ENCODE measurements at places on chromosomes 7 and 10.

DNA sequence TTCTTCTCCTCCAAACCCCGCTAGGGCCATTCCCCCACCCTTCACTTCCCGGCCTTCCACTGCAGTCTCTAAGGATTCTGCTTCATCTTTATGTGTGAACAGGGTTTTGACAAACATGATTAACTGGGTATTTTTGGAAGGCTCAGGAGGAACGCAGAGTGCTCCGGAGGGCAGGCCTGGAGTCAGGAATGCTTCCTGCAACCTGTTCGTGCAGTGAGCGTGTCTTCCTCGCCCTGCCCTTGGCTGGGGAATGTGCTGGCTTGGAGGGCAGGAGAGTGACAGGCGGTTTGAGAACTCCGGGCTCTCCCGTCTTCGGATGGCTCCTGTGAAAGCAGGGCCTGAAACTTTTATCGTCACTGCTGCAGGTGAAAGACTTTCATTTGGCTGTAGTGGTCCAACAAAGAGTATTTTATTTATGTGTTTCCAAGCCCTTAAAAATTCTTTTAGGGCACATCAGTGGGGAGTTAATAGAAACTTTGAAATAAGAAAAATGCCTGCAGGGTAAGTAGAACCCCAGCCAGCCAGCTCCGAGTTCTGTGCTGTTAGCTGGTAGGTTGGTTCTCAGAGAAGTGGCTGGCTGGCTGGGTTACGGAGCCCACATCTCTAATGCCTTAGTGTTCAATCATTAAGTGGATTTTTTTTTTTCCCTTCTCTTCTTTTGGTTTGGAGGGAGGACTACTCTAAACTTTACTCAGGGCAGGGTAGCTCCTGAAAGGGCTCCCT lies 51.0 kb downstream of the TCF7L2 start:
- DNase-seq: no peak

GRCh38 chr10:15346440-15347141 lies 24.5 kb downstream of the FAM171A1 start:
- peak; percentile 33 for DNase-seq

- peak; percentile 43 for DNase-seq
Measured at GRCh38 chr10:110387983-110388686, 83.4 kb upstream of the SMNDC1 start.

GRCh38 chr10:121539786-121540185 lies 58.5 kb downstream of the FGFR2 start:
- no peak for DNase-seq

- DNase-seq: no peak
Measured at GRCh38 chr7:122831436-122831835, 54.8 kb downstream of the CADPS2 start.

DNA sequence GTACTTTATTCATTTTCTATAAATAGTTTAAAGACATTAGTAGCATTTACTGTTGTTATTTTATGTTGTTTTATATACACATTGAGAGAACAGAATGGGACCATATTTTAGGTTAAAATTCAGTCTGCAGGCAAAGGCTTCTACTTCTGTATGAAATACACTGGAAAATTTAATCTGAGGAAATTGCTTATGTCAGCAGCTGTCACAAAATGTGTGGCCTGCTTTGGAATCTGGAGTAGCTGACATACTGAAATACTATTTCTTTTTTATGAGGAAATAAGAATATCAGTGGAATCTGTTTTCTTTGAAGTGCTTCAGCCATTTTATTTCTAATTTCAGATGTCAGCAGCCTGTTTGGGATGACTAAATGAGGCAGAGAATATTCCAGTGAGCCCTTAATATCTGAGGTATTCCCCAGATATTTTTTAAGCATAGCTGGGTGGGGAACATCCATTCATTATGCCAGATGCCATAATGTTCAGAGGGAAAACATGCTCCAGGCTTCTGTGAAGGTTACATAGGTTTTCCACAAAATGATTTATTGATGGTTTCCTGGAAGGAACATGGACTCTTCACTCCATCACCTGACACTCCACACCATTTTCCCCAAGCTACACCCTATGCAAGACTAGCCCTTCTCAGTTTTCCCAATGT lies 267.1 kb downstream of the ARL4A start:
- DNase-seq: no peak

- no peak for DNase-seq
Measured at GRCh38 chr7:33700001-33700899, 205.1 kb upstream of the BMPER start.

- DNase-seq: no peak
Measured at GRCh38 chr7:16693601-16694318, 47.8 kb downstream of the BZW2 start.

DNA sequence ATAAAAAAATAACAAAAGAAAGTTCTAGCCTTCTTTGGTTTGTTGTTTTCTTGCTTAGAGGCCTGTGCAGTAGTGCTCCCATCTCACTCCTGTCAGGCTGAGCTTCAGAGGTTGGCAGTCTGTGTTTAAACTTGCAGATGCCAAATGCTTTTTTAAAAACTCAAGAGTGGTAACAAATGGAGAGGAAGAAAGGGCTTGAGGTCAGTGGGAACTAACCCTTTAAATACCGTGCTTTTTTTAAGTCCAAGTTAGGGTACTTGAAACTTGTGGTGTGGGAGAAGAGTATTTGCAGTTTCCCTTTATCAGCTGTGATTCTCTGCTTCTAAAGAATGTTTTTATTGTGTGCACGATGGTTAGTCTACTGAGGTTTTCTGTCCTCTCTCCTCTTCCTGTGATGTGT lies 29.4 kb downstream of the ZRANB1 start:
- DNase-seq: no peak

- DNase-seq: no peak
Measured at GRCh38 chr10:130434446-130435385, 298.5 kb downstream of the GLRX3 start.

DNA sequence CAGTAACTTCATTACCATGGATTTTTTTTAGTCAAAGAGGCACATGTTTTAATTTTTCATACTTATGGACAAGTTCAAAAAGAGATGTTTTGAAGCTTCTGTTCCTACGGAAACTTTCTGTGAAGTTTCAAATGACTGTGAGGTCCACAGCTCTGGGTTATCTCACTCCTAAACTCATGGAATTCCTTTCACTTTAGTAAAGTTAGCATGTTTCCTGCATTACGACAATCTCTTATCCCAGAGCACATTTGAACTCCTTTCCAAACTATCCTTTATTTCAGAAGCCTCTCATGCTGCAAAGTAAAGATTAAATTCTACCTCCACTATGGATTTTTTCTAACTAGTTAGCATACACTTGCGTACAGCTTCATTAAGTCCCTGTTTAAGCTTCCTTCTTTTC lies 15.3 kb upstream of the ADD3 start:
- peak; percentile 59 for DNase-seq

DNA sequence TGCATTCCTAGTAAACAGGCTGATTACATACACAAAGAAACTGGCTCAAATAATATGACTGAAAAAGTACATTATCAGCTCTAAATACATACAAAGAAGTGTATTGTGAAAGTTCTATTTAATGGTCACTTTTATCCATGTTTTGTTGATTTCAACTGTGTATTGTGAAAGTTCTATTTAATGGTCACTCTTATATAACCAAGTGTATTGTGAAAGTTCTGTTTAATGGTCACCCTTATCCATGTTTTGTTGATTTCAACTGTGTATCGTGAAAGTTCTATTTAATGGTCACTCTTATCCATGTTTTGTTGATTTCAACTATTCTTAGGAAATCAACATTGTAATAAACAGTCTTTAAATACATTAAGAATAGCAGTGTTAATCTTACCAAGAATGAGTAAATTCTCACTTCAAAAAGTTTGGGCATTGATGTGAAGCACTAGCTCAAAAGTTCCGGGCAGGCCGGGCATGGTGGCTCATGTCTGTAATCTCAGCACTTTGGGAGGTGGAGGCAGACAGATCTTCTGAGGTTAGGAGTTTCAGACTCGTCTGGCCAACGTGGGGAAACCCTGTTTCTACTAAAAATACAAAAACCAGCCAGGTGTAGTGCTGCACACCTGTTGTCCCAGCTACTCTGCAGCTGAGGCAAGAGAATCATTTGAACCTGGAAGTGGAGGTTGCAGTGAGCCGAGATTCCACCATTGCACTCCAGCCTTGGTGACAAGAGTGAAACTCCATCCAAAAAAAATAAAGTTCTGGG lies 34.8 kb upstream of the FEZF1 start:
- DNase-seq: no peak

GRCh38 chr7:20508109-20508508 lies 107.4 kb upstream of the ABCB5 start:
- no peak for DNase-seq

DNA sequence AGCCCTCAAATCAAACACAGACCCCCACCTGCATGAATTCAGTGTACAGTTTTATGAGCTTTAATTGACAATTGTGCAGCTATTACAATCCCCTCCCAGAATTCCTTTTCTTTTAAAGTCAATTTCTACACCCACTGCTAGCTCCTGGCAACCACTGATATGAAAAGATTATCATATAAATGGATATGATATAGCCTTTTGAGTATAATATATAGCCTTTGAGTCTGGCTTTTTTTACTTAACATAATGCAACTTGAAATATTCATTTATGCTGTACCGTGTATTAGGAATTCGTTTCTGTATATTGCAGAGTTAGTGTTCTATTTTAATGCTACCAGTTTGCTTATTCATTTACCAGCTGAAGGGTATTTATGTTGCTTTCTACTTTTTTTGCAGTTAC lies 127.7 kb downstream of the CCSER2 start:
- no peak for DNase-seq

- DNase-seq: peak; percentile 95
Measured at GRCh38 chr10:17665747-17666146, 21.8 kb downstream of the STAM start.

DNA sequence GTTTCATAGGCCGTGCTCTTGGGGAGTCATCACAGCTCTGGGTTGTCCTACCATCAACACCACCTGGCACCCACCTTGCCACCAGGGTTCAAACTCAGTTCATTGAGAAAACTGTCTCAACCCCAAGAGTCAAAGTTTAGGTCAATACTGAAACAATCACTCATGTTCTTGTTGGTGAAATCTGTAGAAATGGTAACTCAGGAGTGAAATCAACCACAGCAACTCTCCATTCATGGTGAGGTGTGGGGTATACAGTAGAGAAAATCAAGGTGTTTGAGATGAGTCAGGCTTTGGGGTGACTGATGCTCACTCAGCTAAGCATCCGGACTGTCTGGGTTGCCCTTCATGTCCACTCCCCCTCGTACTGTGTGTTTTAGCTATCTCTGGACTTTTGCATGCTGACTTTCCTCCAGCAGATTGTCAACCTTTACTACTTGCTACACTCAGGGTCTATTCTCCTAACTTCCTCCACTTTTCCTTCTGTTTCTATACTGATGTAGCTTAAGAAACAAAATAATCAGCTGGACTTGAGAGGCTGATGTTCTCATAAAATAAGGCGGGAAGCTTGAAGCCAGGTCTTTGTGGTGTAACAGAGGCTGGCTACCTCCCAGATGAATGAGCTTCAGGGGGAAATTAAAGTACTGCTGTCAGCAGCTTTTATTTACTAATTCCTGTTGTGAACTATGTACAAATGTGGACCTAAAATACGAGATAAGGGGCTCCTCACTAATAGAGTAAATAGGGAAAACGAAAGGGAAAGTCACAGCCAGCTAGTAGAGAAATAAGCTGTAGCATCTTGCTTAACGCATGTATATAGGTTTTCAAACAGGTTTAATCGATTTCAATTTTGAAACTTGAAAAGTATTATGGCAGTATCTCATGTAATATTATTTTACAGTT lies 173.6 kb upstream of the AKR1E2 start:
- DNase-seq: no peak

- DNase-seq: no peak
Measured at GRCh38 chr10:16819026-16819425, 1.8 kb upstream of the RSU1 start.

DNA sequence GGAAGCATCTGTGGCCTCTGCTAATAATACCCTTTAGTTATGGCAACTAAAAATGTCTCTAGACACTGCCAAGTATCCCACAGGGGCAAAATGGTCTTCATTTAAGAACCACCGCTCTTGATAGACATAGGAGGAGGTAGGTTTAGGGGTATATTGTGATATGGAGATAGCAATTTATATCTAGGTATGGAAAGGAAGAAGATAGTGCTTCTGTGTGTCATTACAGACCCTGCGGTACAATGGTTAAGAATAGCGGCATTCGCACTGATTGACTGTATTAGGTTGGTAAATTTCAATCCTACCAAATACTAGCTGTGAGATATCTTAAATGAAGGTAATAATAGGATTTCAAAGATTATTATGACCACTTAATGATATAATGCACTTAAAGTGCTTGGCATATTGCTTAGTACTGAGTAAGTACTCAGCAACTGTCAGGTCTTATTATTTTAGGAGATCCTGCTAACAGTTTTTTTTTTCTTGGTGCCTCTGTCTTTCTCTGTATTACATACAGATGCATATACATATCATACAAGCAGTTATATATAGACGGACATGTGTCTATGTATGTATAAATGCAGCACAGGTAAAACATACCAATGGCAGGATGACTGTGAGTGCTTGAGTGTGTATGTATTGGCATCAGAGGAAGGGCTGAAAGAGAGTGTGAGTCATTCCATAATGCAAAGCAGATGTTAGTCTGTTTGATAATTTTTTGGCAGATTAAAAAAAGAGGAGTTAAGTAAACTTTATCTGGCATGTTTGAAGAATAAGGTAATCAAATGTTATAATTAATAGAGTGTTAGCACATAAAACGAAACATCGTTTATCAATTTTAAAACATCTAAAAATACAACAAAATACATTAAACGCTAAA lies 50.0 kb upstream of the ITGB8 start:
- peak; percentile 87 for DNase-seq

DNA sequence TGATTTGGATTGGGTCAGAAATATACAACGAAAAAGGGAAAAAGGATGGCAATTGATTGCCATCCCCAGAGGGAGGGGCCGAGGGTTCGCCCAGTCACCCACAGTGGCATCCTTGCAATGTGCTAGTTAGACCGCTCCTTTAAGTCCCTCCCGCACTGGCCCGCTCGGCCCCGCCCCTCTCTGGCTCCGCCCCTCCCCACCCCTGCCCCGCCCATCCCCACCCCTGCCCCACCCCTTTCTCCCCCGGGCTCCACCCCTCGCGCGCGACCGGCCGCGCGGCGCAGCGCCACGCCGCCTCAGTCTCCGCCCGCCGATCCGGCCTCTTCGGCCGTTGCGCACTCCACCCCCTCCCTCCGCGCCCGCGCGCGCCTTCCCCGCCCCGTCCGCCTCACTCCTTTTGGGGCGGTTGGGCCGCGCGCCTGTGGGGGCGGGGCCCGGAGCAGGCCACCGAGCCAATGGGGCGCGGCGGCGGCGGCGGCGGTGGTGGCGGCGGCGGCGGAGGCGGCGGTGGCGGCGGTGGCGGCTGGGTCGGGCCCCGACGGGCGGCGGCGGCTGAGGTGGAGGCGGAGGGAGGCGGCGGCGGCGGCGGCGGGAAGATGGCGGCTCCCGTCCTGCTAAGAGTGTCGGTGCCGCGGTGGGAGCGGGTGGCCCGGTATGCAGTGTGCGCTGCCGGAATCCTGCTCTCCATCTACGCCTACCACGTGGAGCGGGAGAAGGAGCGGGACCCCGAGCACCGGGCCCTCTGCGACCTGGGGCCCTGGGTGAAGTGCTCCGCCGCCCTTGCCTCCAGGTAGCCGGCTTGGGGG lies at the start of gene VKORC1L1:
TSS of gene VKORC1L1 (plus strand) at position 299 of the 806 bp plus-strand sequence. CDS start at position 597, 298 bp downstream.
- DNase-seq: peak; percentile 87

DNA sequence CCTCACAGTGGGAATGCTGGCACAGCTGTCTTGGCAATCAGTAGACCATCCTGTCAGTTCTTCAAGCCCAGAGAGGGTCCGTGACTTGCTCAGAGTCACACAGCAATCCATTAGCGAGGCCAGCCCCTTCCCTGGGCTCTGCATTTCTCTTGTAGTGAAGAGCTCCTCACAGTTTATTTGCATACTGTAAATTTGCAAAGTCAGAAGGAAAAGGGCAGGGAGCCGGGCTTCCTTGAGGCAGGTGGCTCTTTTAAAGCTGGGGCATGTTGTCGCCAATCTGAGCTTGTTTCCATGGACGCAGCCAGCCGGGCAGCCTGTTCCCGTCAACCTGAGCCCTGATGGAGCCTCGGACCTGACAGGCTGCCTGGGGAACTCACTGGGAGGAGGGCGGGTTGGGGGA lies 123.4 kb downstream of the CUX1 start:
- DNase-seq: no peak

All from fibroblast of mammary gland (primary cell).